ENCODE measurements at places on chromosomes 2 and 18. TPM values are rescaled to one million over a fixed set of nuclear protein-coding genes. Genes with fewer than 3 reads are reported as not detected.

GRCh38 chr2:160931531-160931930 is 228.7 kb upstream of the TANK start:
- H3K4me3 ChIP-seq, result no peak overlapping the region
- DNase-seq, result no peak
- H3K4me1 ChIP-seq, result no peaks in the 10 kb centered on the region
- H3K27me3 ChIP-seq, result no peaks in the 10 kb centered on the region

- H3K4me3 ChIP-seq, result no peak overlapping the region
- no peaks in the 10 kb centered on the region for H3K4me1 ChIP-seq
- H3K27me3 ChIP-seq, result no peaks in the 10 kb centered on the region
- no peak for DNase-seq
These were observed 57.1 kb downstream of the SLC16A14 start for GRCh38 chr2:230011617-230012016.

DNA sequence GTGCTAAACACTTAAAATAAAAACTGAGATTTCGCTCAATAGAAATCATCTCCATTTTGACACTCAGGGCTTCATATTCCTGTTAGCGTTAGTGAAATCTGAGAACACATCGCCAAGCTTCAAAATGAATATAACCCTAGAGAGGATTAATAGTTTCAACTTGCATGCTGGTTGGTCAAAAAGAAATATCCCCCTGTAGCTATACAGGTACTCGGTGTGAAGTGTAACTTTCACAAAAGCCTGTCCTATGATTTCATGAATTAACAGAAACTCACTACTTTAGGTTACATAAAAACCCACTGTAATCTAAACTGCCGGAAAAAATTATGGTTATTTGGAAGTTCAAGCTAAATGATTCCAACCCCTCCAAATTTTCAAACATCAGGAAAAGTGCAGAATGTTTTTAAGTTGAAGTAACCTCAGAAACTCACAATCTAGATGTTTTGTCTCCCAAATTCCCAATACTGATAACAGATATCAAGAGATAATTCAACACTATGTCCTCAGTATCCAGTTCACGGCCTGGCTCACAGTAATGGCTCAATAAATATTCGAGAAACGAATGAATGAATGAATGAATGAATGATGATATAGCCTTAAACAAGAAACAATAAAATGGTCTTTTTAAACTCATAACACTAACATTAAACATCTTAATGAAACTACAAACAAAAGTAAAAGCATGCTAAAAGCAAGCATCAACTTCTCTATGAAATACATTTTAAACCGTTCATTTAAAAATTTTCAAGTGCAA is 2.5 kb downstream of the TLK1 start:
- H3K27ac ChIP-seq, result no peak overlapping the region
- no peaks in the 10 kb centered on the region for H3K36me3 ChIP-seq
- H3K27me3 ChIP-seq, result no peaks in the 10 kb centered on the region

GRCh38 chr2:43194121-43194869 is 32.1 kb downstream of the ZFP36L2 start:
- H3K4me3 ChIP-seq, result no peak overlapping the region
- no peaks in the 10 kb centered on the region for H3K4me1 ChIP-seq
- no peaks in the 10 kb centered on the region for H3K36me3 ChIP-seq
- no peak overlapping the region for H3K27ac ChIP-seq

DNA sequence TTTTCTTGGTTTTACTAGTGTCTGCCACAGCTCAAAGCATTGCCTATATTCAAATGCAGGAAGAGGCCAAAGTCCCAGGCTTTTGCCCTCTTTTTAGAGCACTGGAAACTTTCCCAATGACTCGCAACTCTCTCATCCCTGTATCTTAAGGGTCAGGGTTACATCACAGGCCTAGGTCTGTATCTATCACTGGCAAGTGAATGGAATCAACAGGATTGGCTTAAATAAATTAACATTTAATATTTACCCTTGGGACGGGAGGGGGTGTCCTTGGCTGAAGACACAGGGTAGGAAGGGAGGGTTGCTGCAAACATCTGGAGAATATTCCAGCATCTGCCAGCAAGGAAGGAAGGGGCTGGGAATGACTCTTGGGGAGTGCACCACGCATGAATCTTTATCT is 242.6 kb downstream of the SLC4A3 start:
- H3K4me1 ChIP-seq, result peaks cover 30% of the 10 kb centered on the region
- H3K36me3 ChIP-seq, result no peaks in the 10 kb centered on the region
- DNase-seq, result no peak
- H3K27me3 ChIP-seq, result no peaks in the 10 kb centered on the region
- H3K27ac ChIP-seq, result peak overlapping the region; percentile 53

DNA sequence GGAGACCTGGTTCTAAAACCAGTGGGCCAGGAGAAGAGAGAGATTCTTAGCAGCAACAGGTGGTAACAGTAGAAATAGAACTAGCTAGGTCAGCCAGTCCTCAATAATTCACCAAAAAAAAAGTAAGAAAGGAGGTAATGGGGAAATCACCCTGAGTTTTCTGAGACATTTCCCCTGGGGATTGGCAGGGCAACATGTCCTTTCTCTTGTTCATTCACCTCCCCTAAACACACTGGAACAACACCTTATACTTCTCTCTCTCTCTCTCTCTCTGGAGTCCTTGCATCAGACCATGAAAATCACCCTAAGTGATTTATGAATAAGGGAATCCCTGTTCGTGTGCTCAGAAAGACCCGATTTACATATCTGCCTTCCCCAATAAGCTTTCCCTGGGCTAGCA is 64.8 kb downstream of the COX7A2L start:
- no peaks in the 10 kb centered on the region for H3K4me1 ChIP-seq
- DNase-seq, result no peak
- peaks cover 19% of the 10 kb centered on the region for H3K36me3 ChIP-seq
- no peak overlapping the region for H3K4me3 ChIP-seq
- no peaks in the 10 kb centered on the region for H3K27me3 ChIP-seq
- no peak overlapping the region for H3K27ac ChIP-seq

DNA sequence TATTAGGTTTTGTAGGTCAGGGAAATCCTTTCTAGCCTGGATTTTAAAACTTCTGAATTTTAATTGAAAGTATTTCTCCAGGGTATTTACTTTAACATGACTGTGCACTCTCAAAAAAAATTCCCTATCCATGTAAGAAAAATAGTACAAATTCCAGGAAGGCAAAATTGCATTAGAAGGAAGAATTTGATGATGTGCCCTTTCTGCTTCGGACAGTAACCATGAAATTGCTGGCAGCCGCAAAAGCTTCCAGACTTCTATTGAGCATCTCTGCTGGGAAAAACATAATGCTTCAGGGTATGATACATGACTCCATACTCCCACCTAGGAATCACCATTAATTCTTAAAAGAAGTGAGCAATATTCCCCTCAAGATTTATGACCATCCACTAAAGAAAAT is 17.2 kb upstream of the KLF7 start:
- no peaks in the 10 kb centered on the region for H3K4me1 ChIP-seq
- H3K4me3 ChIP-seq, result no peak overlapping the region
- H3K27me3 ChIP-seq, result no peaks in the 10 kb centered on the region
- no peaks in the 10 kb centered on the region for H3K36me3 ChIP-seq
- DNase-seq, result no peak
- H3K27ac ChIP-seq, result no peak overlapping the region

DNA sequence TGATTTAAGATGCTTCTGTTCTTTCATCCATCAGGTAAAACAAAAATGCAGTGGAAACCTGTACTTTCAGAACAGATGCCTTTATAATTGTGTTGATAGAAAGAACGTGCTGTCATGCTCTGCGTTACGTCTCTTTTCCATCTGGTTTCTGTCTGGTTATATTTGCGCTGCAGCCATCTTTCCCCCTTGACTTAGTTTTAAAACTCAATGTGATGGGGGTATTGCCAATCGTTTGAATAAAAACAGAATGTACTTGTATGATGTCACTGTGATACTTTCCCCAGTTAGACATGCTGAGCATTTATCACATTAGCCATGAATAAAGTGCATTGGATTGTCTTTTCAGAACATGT is 508.6 kb downstream of the ADCYAP1 start:
- DNase-seq, result no peak
- H3K4me1 ChIP-seq, result no peaks in the 10 kb centered on the region
- no peaks in the 10 kb centered on the region for H3K36me3 ChIP-seq

DNA sequence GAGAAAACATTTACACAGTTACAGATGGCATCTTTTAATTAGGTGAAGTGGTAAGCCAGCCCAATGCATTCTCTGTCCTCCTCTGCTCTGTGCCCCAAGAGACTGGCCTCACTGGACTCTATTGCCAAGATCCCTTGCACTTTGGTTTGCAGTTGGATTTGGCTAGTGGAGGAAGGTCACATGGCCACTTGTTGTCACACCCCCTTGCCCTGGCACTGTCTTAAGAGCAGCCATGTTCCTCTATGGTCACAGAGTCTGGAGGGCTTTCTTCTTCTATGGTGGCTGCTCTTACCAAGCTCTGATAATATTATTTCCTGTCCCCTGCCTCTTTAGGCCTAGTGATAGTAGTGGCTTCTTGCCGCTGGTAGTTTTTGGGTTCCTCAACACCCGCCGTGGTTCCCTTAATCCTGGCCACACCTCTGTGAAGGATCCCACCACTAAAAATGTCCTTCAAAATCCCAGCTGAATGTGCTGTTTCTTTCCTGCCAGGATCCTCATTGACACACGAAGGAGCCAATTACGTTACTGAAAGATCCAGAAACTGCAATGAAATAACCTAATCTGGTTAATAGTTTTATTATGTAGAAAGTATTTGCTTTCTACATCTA is 111.1 kb downstream of the CDC42EP3 start:
- no peak for DNase-seq
- no peaks in the 10 kb centered on the region for H3K36me3 ChIP-seq

GRCh38 chr2:68124321-68124720 is 33.4 kb upstream of the PNO1 start:
- no peak overlapping the region for H3K4me3 ChIP-seq
- no peaks in the 10 kb centered on the region for H3K27me3 ChIP-seq
- no peaks in the 10 kb centered on the region for H3K36me3 ChIP-seq

DNA sequence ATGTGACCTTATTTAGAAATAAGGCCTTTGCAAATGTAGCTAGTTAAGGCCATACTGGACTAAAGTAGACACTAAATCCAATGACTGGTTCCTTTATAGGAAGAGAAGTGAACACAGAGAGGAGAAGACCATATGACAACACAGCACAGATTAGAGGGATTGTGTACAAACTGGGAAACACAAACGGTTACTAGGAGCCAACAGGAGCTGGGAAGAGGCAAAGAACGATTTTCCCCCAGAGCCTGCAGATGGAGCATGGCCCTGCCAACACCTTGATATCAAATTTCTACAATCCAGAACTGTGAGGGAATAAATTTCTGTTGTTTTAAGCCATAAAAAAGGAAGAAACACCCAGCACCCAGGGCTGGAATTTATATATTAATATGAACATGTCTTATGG is 38.7 kb upstream of the COL5A2 start:
- H3K36me3 ChIP-seq, result no peaks in the 10 kb centered on the region
- H3K27ac ChIP-seq, result no peak overlapping the region
- H3K4me3 ChIP-seq, result no peak overlapping the region
- peaks cover 4% of the 10 kb centered on the region for H3K4me1 ChIP-seq
- H3K27me3 ChIP-seq, result no peaks in the 10 kb centered on the region
- no peak for DNase-seq

- no peak for DNase-seq
- peaks cover 14% of the 10 kb centered on the region for H3K4me1 ChIP-seq
- no peaks in the 10 kb centered on the region for H3K27me3 ChIP-seq
- no peak overlapping the region for H3K27ac ChIP-seq
- no peak overlapping the region for H3K4me3 ChIP-seq
- H3K36me3 ChIP-seq, result no peaks in the 10 kb centered on the region
These were observed 226.8 kb upstream of the CHST9 start for GRCh38 chr18:27411911-27412310.

GRCh38 chr2:104897515-104898184 is 43.7 kb downstream of the POU3F3 start:
- no peaks in the 10 kb centered on the region for H3K4me1 ChIP-seq
- H3K36me3 ChIP-seq, result no peaks in the 10 kb centered on the region
- H3K27me3 ChIP-seq, result no peaks in the 10 kb centered on the region
- no peak overlapping the region for H3K27ac ChIP-seq
- no peak overlapping the region for H3K4me3 ChIP-seq

- no peak overlapping the region for H3K4me3 ChIP-seq
- no peaks in the 10 kb centered on the region for H3K27me3 ChIP-seq
- H3K4me1 ChIP-seq, result peaks cover 16% of the 10 kb centered on the region
- DNase-seq, result peak; percentile 83
- H3K36me3 ChIP-seq, result no peaks in the 10 kb centered on the region
These were observed 111.4 kb downstream of the FTCDNL1 start for GRCh38 chr2:199739413-199740110.

- H3K4me1 ChIP-seq, result peaks cover 9% of the 10 kb centered on the region
- peak overlapping the region; percentile 53 for H3K4me3 ChIP-seq
- no peak overlapping the region for H3K27ac ChIP-seq
- peaks cover 93% of the 10 kb centered on the region for H3K27me3 ChIP-seq
- DNase-seq, result peak; percentile 24
These were observed 6.2 kb upstream of the SATB2 start for GRCh38 chr2:199463708-199464605.

- H3K4me1 ChIP-seq, result no peaks in the 10 kb centered on the region
- no peak overlapping the region for H3K27ac ChIP-seq
- no peak overlapping the region for H3K4me3 ChIP-seq
- no peak for DNase-seq
- no peaks in the 10 kb centered on the region for H3K36me3 ChIP-seq
These were observed 164.3 kb upstream of the PGAP1 start for GRCh38 chr2:197090742-197091367.

DNA sequence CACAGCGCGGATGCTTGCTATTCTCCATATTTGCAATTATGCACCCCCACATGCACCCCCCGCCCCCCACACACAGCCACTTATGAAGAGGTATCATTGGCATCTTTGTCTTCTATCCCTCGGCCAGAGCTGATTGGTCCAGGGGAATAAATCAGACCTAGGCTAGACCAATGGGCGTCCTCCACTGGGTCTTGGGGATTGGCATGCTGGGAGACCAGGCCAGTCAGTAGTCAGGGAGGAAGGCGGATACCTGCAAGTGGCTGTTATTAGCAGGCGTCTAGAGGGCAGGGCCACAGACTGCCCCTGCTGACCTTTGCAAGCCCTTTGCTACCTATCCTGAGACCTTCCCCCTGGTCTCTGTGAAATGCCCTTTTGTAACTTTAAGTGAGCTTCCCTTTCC is 30.0 kb downstream of the ATOH8 start:
- H3K27me3 ChIP-seq, result no peaks in the 10 kb centered on the region
- H3K36me3 ChIP-seq, result no peaks in the 10 kb centered on the region
- H3K4me1 ChIP-seq, result no peaks in the 10 kb centered on the region
- no peak overlapping the region for H3K4me3 ChIP-seq
- no peak overlapping the region for H3K27ac ChIP-seq

- H3K27me3 ChIP-seq, result no peaks in the 10 kb centered on the region
- no peak overlapping the region for H3K27ac ChIP-seq
- H3K4me1 ChIP-seq, result no peaks in the 10 kb centered on the region
These were observed 49.3 kb downstream of the MMADHC start for GRCh38 chr2:149538138-149538833.

- H3K27me3 ChIP-seq, result no peaks in the 10 kb centered on the region
- no peaks in the 10 kb centered on the region for H3K4me1 ChIP-seq
- H3K27ac ChIP-seq, result no peak overlapping the region
These were observed 17.9 kb downstream of the KCNIP3 start for GRCh38 chr2:95314964-95315611.

CHST9 gene
- 1.3 TPM for total RNA-seq

UBE2F gene
- 77.4 TPM for total RNA-seq

MYCN gene
- total RNA-seq, result 26.7 TPM

IL36RN gene
- total RNA-seq, result not detected

PJVK gene
- 3.0 TPM for total RNA-seq

NAT8 gene
- not detected for total RNA-seq

CAPN14 gene
- 0.04 TPM for total RNA-seq

DSC2 gene
- total RNA-seq, result 11.9 TPM

CARF gene
- 30.9 TPM for total RNA-seq

FHOD3 gene
- 69.7 TPM for total RNA-seq

DRC1 gene
- total RNA-seq, result not detected
